ENCODE measurements at places on chromosomes 5 and 9.
A peak's percentile ranks its signal among the peaks of the same experiment; 100 is the strongest.

DNA sequence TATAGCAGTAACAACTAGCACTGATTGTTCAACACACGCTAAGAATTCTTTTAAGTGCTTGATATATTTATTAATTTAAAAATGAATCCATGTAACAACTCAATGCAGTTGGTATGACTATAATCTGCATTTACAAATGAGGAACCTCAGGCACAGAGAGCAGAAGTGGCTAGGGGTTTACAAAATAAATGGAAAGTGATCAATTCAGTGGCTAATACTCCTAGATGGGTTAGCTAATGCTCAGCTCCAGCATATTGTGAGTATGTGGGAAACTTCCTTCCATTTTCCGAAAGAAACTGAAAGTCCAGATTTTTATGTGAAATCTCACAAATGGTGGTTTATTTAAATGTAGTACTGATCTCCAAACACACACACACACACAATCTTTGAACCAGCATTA, 128.0 kb downstream of the RFX3 start:
- peak; percentile 93 for DNase-seq

DNA sequence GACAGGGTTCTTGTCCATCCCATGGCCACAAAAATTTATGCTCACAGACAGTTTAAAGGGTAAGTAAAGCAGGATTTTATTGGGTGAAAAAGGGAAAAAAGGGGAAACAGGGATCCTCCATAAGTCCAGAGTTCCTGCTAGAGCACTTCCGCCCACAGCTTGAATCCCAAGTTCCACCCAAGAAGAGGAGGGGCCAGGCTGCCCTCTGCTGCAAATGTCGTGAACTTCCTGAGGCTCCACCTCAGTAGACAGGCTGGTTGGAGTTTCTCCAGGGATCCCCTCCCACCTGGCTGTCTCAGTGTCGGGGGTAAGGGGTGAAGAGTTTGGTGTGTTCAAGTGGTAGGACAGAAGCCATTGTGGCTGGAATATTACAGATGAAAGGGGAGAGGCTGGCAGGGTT, 275.0 kb upstream of the SGCD start:
- DNase-seq, result no peak

DNA sequence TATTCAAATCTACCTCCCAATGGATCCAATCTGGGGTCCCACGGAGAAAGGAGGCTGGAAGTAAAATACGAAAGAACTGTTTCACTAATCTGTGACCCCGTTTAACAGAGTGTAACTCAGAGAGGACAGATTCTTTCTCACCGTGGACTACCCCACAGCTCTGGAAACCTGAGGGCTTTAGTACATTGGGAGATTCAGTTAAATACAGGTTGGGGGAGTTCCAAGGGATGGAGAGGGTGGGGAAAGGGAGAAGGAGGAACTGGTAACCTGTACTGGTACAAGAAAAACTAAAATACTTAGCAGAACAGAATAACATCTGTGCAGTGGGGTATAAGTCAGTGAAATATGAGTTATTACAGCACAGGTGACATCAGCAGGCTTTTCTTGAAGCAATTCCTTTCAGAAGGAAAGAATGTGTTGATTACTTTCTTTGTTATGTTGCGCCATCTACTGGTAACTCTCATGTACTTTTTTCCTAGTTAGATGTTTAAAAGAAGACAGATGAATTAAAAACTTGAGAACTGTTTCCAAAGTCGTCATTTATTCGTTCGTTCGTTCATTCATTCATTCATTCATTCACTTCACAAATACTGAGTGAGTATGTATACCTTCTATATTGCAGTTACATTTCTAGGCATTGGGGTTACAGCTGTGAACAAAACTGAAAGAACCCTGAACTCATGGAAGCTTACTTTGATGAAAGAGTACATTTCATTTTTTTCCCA, 30.0 kb upstream of the STOM start:
- DNase-seq, result peak; percentile 83

DNA sequence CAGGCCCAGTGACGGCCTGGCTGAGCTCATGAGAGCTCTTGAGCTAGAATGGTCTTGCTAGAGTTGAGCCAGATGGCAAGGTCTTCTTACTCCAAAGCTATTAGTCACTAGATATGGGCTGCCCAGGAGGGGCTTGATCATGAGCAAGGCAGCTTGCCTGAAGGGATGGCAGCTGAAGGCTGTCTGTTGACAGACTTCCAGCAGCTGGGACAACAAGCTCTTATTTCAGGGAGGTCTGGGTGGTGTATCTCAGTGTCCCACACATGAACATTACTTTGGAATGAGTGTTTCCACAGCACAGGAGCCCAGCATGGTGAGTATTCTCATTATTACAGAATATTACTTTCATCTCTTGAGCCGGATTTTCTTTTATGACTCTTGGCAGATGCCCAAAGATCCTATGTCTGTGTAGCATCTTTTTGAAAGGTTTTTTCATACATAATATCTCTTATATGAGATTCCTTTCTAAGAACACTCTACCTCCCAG, 414.1 kb downstream of the ARHGEF28 start:
- no peak for DNase-seq

DNA sequence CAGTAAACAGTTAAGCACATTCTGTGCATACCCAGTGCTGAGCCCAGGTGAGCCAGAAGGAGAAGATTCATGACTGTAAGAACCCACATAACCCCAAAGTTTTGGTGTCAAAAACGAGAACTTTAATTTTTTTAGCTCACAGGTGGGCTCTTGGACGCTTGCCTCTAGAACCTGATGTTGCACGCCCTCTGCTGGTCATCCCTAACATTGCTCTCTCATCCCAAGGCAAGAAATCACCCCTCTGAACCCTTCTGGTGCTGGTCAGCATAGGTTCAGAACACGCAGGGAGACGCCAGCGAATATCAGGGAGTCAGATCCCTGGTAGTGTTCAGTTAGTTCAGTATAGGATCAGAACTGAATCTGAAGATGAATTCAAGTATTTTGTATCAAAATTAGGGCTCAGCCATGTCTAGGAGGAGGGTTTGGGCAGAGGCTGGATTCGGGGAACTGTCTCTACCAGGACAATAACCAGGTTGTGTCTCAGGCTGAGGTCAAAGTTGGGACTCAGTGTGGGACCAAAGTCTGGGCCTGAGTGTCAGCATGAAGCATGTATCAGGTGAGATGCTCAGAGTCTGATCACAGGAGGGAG, 4.1 kb upstream of the DNAJB5 start:
- DNase-seq, result peak; percentile 80

- peak; percentile 89 for DNase-seq
Observed at GRCh38 chr9:98263482-98264357, 8.3 kb upstream of the TBC1D2 start.

GRCh38 chr5:6436715-6437331, 11.8 kb upstream of the UBE2QL1 start:
- no peak for DNase-seq

DNA sequence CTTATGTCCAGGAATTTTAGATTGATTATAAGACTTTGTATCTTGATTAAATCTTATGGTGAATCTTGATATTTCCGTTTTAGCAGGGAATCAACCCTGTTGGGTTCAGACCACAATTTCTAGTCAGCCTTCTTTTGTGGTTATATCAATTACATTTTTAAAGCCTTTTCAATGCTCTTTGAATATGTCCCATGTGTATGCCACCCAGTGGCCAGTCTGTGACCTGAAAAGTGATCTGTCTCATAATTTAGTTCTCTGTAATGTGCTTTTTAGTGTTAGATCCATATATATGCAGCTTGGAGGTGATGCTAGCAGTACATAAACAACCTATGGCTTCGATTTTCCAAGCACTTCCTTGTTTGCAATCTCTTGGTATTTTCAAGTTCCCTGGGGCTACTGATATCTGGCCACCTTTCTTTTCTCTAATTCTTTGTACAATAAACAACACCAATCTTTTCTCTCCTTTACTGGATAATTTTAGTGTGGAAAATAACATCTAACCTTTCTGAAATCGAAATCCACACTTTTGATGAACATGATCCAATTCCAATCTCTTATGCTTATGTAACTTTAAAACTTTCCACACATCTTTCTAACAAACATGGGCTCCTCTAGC, 28.8 kb downstream of the PDE8B start:
- peak; percentile 61 for DNase-seq

- no peak for DNase-seq
Observed at GRCh38 chr5:114412510-114413171, 50.8 kb downstream of the KCNN2 start.

DNA sequence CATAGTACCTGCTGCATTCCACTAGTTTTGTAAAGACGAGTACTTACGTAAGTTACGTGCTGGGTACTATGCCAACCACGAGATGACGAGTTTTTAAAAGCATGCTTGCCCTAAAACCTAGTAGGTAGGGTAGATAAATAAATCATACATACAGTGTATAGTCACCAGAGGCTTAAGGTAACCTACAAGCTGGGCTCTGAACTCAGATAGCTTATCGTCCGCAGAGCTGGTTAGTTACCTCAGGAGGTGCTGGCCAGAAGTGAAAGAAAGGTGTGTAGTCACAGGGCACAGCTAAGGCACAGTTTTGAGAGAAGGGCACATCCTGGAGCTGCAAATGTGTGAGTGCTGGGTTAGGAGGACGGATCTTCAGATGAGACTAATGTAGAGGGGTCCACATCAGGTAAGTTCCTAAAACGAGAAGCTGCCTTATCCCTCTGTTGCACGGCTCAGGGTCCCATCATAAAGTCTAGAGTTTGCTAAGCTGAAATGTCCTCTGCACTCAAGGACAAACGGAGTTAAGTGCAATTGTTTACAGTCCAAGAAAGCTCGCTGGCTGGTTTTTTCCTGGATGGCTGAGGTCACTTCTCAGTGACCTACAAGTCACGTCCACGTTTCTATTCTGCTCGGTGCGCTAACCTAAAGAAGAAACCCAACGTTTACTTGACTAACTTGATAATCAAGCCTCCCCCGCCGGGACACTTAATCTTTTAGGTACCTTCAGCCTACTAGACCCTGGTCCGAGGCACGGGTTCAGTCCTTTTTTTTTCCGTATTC, 1.1 kb upstream of the SNX24 start:
- DNase-seq, result peak; percentile 17

- DNase-seq, result no peak
Observed at GRCh38 chr9:123727332-123727731, 202.6 kb downstream of the DENND1A start.

- no peak for DNase-seq
Observed at GRCh38 chr5:9726931-9727330, 96.8 kb upstream of the TAS2R1 start.

DNA sequence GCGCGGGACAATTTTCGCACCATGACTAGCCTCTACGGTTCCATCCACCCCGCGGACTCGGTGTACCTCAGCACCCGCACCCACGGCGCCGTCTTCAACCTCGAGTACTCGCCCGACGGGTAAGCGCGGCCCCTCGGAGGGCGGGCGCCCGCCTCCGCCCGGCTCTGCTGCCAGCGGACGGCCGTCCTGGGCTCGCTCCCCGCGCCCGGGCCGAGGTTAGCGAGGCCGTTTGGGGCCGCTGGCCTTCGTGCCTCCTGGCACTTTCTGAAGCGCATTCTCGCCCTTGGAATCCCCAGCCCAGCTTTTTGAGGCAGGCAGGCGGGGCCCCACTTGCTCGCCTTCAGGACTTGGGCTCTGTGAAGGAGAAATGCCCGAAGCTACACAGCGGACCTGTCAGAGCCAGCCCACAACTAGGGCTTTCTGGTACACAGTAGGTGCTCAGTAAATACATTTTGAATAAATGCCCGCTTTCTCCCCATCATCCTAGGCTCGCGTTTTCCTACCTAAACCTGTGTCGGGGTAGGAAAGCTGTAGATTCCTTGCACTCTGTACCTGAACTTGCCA, 772 bp downstream of the DCAF10 start:
- peak; percentile 42 for DNase-seq

- DNase-seq, result no peak
Observed at GRCh38 chr5:136772491-136772890, 407.1 kb upstream of the TRPC7 start.

Data from OCI-M1 (cell line).